NCI-H2107 (cell line): ENCODE measurements at places on chromosomes 2 and 18.

DNA sequence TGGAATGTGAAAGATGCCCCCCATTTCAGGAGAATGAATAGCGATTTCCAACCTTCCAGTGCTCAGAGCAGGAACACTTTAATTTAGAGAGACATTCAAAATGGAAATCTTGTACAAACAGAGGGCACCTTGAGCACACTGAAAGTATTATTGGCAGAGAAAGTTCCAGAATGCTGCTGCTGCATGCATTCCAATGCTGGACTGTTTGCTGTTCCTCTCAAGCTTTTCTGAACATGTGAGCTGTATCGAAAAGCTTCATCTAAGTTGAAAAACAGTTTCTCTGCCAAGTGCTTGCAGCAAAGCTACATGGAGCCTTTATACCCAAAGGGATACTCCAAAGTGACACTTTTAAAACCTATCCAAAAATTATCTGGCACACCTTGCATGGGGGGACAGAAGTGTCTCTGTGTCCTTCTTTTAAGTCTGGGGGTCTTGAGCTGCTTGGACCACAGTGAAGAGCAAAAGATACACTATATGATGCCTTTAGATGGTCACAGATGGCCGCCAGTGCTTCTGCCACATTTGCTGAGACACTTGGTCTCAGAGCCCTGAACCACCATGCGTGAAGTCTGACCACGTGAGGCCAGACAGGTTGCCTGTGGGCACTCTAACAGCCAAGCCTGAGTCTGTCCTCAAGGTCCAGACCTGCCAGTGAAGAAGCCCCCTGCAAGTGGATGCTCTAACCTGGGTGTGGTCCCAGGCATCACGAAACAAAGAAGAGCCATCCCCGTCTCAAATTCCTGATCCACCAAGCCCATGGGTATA, 18.8 kb downstream of the UXS1 start:
- no peak for DNase-seq

- no peak for DNase-seq
Observed at GRCh38 chr2:72579591-72580180, 246.1 kb downstream of the EXOC6B start.

GRCh38 chr2:167144179-167144898, 256.1 kb downstream of the XIRP2 start:
- DNase-seq: no peak

GRCh38 chr2:62577994-62578781, 72.2 kb upstream of the TMEM17 start:
- DNase-seq: no peak

GRCh38 chr18:25349131-25349925, 2.6 kb downstream of the ZNF521 start:
- no peak for DNase-seq

GRCh38 chr2:222544661-222545060, 111.2 kb downstream of the FARSB start:
- DNase-seq: no peak

- no peak for DNase-seq
Observed at GRCh38 chr2:165544897-165545296, 75.4 kb downstream of the CSRNP3 start.

GRCh38 chr2:66601624-66602023, 166.7 kb downstream of the MEIS1 start:
- DNase-seq: no peak

DNA sequence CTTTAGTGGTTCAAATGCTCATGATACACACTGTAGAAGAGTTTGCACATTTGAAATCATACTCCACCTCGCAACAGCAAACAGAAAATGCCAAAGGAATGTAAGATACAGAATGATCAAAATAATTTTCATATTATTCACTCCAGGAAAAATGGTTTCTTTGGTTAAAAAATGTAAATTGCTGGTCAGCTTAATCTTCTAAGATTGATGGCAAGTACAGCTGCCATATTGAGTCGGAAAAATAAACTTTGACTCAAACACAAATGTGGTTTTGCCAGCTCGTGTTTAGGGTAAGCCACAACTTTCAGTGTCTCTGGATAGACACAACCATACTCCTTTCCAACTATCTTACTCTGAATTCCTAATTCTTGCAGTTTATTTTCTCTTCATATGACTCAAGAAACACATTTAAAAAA, 154.9 kb upstream of the SMIM21 start:
- DNase-seq: no peak

- DNase-seq: no peak
Observed at GRCh38 chr2:236572482-236572881, 2.9 kb downstream of the ACKR3 start.

GRCh38 chr18:7470101-7470500, 97.0 kb upstream of the PTPRM start:
- DNase-seq: no peak

DNA sequence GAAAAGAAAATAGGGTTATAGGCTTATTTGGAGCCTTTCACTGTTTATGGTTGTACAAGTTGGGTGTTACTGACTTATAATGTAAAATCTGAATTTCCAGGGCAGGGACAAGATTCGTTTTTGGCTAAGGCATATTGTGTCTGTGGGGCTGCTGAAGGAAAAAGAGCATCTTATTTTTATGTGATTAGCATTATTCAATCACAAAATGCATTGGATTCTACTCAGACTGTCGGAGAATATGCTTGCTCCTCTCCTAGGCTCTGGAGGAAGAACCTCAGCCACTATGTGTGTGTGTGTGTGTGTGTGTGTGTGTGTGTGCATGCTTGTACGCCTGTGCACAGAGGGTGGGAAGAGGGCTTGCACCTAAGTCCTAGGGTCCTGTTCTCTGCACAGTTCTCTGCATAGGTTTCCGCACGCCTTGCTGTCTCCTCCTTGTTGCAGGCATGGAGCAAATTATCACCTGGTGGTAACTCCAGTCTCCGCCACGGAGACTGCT, 44.3 kb downstream of the AGAP1 start:
- no peak for DNase-seq

- DNase-seq: no peak
Observed at GRCh38 chr2:2320486-2321199, 10.4 kb downstream of the MYT1L start.

GRCh38 chr2:141062031-141062430, 1068.8 kb downstream of the LRP1B start:
- DNase-seq: no peak

GRCh38 chr2:54457323-54458023, 1.3 kb downstream of the SPTBN1 start:
- DNase-seq: no peak

DNA sequence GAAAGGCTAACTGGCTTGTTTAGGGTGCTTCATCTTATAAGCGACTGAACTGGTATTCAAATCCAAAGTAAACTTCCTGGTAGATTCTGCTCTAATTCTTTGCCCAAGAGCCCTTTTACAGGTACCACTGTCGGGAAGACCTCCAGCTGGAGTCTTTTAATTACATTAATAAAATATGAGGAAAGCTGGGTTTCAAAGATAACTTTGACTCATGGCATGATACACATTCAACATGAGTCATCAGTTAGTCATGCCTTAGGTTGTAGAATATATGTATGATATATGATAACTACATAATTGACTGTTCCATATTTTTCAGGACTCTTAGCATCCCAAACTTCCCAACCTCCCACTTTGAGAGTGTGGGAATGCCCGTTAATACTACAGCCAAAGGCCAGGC, 32.3 kb downstream of the ZCCHC2 start:
- no peak for DNase-seq

GRCh38 chr2:168895771-168896170, 5.3 kb upstream of the G6PC2 start:
- DNase-seq: peak; percentile 9

DNA sequence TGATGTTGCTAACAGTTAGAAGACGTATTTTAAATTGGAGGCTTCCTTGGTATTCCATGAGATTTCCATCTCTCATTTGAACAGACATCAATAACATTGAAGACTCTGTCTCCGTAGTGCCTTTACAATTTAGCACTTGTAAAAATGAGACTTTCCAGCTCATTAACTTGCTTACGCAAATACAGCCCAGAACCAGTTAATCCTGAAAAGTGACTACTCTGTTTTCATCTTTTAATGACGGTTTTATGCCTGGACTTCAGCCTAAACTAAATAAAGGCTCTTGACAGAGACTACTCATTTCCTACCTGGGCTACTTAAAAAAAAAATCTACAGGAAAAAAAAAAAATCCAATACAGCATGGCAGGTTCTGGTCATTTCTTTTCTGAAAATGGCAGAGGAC, 148.6 kb downstream of the LRATD1 start:
- no peak for DNase-seq

- DNase-seq: no peak
Observed at GRCh38 chr2:133012847-133013734, 343.1 kb upstream of the LYPD1 start.

DNA sequence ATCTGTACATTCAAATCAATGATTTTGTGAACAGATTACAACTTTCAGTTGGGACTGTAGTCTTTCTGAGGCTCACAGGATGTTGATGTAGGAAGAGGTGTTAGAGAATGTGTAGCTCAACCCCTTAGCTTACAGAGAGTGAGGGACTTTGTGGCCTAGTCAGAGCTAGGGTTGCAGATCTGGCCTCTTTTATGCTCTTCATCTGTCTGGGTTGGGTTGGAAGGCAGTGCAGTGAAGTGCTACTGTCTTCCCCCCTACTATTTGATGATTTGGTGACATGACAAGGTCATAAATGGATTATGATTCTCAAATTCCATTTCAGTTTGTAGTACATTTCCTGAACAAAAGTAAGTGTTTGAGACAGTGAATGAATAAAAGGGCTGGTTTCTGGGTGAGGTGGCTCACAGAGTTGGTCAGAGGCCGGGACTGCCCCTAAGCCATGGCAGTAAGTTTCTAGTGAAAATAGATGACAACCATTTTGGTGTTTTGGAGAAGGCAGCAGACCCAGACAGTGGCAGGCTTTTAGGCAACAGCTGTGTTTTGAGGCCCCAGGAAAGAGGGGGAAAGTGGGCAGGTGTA, 21.6 kb downstream of the MAP4K4 start:
- no peak for DNase-seq

GRCh38 chr2:197294260-197294659, 16.3 kb downstream of the ANKRD44 start:
- DNase-seq: no peak

DNA sequence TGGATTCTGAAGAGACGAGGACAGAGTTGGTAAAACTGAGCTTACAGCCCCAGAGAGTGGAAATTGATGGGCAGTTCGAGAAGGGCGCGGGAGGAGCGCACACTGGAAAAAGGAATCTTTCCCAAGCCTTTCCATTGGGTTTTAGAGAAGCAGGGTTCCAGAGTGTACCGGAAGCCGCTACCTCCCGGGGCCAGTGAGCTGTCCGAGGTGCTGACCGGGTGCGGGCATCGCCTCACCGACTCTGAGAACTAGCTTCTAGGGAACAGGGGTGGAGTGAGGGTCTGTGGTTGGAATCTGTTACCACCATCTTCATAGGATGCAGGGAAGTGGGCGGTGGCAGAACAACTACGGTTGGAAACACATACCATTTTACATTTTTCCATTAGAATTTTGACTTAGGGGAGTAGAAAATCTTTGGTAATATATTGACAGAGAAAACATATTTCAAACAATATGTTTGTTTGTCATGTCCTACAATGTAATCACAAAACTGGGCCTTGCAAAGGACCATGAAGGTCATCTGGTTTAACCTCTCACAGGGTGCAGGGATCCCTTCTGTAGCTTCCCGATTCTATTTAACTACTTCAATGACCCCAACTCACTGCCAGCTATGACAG, 724 bp downstream of the NMS start:
- no peak for DNase-seq

DNA sequence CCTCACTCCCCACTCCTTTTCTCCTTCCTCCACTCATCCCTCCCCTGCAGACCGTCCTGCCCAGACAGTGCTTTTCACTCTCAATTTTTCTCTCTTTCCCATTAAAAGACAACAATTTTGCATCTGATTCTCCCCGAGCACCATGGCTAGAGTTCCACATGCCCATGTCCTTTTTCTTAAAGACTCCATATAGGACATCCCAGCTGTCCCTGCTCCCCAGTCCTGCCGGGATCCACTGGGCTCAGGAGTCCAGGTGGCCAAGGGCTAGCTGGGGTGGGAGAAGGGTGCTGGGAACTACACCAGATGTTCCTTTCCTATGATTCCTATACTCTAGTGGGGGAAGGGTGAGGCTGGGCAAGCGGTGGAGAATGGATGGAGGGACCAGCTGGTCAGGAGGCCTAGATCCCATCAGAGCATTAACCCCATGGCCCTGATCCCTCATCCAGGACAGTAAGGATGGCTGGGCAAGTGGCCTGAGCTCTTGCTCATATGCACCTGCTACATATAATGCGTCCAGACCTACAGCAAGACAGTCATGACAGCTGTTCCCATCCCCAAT, 52.8 kb upstream of the RMDN2 start:
- no peak for DNase-seq

GRCh38 chr2:8625399-8626300, 56.2 kb upstream of the ID2 start:
- DNase-seq: no peak

- DNase-seq: no peak
Observed at GRCh38 chr2:95388856-95389244, 13.7 kb upstream of the FAHD2A start.

- DNase-seq: no peak
Observed at GRCh38 chr2:238847841-238848690, at the start of gene TWIST2. TWIST2 (plus strand) TSS chr2:238848085; CDS start chr2:238848216, 131 bp downstream.

GRCh38 chr2:9179572-9180201, 26.9 kb upstream of the ASAP2 start:
- DNase-seq: no peak

DNA sequence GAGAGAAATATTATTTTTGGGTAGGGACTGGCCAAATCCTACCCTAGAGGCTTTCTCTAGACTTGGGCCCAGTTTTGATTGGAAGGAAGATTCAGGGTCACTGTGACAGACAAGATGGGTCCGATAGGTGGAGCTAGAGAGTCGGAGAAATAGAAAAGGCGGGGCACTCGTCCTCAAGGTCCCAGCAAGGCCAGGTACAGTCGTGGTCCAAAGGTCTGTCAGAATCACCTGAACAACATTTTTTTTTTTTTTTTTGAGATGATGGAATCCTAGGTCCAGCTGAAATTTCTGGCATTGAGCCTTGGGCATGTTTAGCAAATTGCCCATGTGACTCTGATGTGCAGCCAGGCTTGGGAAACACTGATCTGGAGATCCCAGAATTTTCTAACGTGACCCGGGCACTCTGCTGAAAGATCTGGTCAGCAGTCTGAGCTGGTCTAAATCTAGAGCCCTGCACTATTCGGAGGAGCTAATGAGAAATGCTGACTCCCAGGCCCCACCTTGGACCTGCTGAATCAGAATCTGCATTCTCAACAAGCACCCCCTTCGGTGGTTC, 23.0 kb upstream of the NTSR2 start:
- no peak for DNase-seq

GRCh38 chr2:205500065-205500464, 182.2 kb upstream of the NRP2 start:
- no peak for DNase-seq

DNA sequence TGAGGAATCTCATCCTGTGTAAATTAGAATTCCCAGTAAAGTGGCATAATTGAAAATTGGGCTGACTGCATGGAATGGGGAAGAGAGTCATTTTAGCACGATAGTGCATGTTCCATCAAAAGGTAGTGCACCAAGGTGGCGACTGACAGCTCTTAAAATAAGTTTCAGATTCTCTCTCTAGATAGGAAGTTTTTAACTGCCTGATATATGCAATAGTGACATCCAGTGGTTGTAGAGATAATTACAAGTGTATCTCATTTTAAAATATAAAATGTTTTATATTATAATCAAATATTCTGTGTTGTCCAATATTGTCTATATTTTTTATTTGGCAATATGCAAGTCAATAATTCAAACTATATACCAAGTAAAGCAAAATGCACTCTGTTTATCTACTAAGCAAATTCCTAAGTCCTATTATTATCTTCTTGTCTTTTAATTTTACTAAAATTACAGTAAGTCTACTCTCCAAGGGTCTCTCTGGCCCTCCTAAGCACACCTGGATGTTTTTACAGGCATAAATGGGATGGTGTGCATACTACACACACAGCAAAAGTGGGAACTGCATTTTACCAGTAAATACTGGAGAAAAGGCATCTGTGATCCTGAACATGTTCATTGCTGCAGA, 397.7 kb upstream of the HNRNPA3 start:
- no peak for DNase-seq
